Activated CD8-positive, alpha-beta memory T cell treated with anti-CD3 and anti-CD28 coated beads for 24 hours (primary cell): ENCODE measurements at places on chromosomes 6 and 20.
A peak's percentile ranks its signal among the peaks of the same experiment; 100 is the strongest.

GRCh38 chr6:118383924-118384323 is 164.2 kb upstream of the PLN start:
- DNase-seq = no peak

DNA sequence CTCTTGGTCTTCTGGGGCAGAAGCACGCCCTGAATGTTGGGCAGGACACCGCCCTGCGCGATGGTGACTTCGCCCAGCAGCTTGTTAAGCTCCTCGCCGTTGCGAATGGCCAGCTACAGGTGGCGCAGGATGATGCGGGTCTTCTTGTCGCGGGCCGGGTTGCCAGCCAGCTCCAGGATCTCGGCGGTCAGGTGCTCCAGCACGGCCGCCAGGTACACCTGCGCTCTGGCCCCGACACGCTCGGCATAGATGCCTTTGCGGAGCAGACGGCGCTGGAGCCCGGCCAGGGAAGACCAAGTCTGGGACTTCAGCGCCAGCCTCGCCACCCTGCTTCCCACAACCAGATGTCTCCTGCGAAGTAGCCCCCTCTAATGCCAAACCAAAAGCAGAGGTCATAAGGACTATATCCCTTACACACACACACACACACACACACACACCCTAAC is 8.0 kb upstream of the SLC17A3 start:
- peak; percentile 74 for DNase-seq

DNA sequence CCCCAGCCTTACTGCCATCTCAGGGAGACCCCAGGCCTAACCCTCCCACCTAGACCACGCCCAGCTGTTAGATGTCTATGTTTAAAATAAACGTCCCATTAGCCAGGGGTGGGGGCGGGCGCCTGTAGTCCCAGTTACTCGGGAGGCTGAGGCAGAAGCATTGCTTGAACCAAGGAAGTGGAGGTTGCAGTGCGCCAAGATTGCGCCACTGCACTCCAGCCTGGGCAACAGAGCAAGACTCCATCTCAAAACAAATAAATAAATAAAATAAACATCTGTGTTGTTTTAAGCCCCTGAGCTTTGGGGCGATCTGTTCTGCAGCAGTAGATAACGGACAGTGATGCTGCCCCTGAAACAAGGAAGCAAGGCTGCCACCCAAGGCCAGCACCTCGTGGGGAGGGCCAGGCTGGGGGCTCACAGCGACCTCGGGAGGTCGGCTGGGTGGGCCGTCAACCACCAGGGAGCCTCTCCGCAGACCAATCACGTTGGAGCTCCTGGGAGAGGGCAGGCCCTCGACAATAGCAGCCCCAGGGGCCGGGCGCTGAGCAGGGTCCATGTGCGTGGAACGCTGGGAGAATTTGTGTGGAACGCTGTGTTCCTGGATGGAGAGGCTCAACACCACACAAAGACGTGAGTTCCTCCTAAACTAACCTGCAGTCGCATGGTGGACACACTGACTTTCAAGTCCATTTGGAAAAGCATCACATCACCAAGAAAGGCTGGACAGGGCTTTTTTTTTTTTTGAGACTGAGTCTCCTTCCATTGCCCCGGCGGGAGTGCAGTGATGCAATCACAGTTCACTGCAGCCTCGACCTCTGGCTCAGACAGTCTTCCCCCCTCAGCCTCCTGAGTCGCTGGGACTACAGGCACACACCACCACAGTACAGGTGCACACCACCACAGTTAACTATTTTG is 1.0 kb upstream of the HELZ2 start:
- no peak for DNase-seq

- no peak for DNase-seq
Observed at GRCh38 chr6:64505312-64505711, 869.7 kb downstream of the PHF3 start.

DNA sequence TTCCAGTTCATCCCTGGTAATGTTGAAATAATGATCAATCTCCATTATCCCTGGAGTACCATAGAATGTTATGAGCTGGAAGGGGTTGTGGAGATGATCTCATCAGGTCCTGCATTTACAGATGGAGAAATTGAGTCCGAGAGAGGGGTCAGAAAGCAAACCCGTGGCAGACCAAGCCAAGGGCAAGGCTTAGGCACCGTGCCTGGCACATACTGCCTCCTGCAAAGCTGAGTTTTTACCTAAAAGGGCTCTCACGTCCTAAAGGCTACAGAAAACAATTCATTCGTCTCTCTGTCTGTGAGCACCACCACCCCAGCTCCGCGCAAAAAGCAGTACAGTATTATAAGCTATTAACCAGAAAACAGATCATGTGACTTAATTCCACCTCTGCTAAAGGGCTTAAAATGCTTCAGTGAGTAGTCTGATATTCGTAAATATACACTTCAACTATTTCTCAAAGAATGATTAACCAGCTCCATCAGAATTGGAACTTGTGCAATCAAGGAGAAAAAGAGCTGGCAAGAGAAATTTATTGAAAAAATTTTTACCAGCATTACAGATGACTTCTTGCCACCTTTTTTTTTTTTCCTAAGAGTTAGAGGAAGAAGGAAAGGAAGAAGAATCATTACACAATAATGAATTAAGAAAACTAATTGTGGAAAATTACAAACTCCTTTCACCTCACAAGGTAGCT is 3.4 kb upstream of the PARD6B start:
- DNase-seq = peak; percentile 33
